ENCODE measurements at places on chromosomes 1 and 21.
A peak's percentile ranks its signal among the peaks of the same experiment; 100 is the strongest.

- DNase-seq, result peak; percentile 59
These were observed 11.3 kb upstream of the BMP8B start for GRCh38 chr1:39799770-39800470.

DNA sequence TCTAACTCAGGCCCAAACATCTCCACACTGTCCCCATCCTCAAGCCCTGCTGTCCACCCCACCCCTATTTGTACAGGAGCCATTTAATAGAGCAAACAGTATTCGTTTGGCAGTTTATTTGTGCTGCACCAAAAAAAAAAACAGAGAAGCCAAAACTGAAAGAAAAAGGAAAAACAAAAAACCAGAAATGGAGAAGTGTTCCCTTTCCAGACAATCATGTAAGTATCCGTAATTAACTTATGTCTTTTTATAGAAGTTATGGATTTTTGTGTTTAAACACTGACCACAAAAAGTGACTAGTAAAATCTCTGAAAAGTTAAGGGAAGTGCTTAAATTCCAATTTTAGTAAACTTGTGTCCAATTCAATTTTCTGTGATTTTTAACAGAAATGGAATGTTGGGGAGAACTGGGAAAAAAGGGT lies 40.4 kb upstream of the ZBTB18 start:
- DNase-seq, result no peak

- DNase-seq, result no peak
These were observed 7.4 kb downstream of the DSCAM start for GRCh38 chr21:40839521-40839920.

DNA sequence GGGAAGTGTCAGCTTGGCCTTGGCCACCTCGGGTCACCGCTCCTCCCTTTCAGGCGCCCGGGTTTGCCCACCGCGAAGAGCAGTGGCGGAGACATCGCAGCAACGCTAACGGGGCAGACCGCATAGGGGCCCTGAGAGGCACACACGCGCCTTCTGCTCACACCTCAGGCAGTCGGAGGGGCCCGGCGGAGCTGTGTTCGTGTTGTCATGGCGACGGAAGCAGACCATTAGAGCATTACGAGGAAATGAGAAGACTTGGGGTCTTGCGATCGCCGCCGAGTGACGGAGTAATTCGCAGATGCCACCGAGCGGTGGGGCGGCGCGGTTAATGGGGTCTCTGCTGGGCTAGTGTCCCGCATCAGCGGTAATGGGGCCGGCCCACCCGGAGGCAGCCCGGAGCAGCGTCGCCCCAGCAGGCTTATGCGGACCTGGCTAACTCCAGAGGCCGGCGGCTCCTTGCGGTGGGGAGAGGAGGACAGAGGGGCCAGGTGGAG lies 144.1 kb downstream of the TNR start:
- no peak for DNase-seq

DNA sequence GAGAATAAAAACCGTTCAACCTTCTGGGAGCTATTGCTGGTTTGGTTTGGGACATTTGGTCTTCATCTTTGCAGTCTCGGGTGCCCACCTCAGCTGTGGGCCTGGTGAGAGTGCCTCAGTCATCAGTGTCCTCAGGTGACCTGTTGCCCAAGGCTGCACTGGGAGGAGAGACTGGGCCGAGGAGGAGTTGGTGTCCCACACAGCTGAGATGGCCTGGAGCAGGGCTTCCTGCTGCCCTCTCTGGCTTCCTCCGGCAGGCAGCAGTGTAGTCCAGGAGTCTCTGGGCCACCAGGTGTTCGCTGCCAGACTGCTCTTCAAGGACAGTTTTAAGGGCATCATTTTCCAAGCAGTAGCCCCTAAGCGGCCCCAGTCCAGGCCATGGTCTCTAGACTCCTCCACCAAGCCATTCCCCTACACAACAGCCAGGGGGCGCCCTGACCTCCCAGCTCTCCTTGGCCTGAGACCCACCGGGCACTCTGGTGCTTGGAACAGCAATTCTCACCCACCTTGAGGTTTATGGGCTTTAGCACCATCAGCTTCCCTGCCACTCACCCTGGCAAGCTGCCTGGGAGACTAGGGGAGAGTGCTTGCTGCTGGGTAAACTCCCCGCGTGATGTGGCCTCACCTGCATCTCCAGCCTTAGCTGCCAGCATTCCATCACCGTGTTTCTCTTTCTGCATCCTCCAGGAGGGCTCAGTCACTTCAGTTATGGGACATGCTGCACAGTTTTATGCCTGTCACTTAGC lies 9.1 kb upstream of the SYTL1 start:
- DNase-seq, result peak; percentile 32

DNA sequence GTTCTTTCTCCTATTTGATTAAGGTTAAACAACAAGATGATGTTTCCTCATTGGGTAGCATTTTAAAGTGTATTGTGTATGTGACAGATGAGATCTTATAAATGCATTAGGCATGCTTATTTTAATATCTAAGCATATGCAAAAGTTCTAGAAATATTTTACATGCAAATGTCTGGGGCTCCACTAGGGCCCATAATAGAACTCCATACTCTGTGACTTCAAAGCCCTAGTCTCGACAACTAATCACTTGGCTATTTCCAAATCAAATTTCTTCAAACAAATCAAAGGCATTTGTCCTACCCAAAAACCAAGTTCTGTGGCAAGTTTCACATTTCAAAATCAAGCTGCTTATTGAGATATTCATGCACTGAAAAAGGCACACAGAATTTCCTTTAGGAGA lies 385.6 kb upstream of the ST6GALNAC5 start:
- DNase-seq, result no peak

- peak; percentile 78 for DNase-seq
These were observed 25.3 kb downstream of the A3GALT2 start for GRCh38 chr1:33295450-33296081.

DNA sequence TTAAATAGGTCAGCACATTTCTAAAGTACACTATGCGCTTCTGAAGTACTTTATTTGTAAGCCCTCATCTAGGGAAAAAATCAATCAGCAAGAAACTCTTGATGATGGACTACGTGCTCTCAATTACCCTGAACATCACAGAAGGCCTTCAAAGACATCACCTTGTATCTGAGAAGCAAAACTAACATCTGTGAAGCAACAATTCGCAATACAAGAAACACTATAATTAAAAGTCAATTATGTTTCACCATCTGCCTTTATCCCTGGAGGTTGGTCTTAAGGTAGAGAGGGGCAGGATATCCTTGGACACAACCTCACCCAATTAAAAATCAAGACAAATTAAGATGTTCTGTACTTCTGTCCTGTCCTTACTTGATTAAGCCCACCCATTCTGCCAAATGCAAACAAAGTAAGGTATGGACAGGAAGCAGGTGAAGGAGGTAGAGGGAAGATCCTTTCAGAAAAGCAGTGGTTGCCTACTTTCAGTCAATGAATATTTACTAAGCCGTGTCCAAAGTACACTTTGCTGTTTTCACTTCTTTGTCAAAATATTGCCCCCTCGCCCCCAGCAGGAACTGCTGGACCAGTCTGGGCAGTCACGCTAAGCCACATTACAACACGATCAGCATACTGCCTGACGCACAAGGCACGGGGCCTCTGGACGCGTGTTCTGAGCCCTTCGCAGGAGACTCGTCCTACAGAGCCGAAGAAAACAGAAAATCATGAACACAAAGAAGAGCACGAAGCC lies 887 bp downstream of the SLC19A2 start:
- DNase-seq, result peak; percentile 13

DNA sequence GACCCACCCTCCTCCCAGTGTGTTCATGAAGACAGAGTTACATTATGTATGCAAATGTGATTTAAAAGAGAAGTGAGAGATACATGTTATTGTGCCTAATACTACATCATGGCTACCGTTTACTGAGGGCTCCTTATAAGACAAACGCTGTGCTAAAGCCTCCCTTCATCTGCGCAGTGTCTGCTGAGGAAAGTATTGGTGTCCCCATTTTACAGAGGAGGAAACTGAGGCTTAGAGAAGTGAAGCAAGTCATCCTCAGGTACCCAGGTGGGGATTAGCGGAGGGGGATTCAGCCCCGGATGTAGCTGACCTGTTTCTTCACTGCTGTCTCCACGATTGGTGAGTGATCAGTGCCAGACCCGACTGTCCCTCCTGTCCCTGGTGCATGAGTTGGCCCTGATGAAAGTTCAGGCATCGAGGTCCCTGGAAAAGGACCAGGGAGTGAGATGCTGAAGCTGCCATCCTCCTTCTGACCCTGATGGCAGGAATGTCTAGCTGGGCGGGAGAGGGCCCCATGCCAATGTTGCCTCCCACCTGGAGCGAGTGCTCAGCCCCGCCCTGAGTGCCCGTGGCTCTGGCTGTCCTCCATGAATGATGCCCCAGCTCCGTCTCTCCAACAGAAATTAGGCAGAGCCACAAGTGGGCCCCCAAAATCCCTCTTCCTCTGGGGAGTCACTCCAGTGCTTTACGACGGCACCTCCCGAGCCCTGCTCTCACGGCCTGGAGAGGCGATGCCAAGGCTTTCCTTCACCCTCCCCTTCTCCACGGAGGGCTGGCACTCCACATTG lies 204.7 kb downstream of the KAZN start:
- DNase-seq, result no peak

DNA sequence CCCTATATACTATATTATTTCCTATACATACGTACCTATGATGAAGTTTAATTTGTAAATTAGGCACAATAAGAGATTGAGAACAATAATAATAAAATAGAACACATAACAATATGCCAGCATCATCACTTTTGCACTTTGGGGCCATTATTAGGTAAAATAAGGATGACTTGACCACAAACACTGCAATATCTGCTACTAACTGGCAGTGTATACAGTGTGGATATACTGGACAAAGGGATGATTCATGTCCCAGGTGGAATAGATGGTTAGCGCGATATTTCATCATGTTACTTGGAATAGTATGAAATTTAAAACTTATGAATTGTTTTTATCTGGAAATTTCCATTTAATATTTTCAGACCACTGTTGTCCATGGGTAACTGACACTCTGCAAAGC lies 35.4 kb upstream of the TXLNA start:
- DNase-seq, result no peak

DNA sequence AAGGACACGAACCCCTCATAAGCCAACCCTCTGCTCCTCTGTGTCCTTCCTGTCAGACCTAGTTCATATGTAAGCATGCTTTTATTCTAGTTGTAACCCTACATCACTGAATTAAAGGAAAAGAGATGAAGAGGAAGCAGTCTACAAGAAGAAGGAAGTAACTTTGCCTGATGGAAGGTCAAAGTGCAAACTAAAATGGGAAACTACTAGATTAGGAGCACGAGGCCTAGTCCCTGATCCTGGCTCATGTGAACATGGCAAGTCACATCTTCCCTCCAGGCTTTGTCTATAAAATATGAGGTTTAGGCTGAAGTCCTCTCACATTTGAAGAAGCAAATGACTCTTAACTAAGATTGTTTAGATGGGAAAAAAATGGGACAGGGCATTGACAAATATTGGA lies 13.2 kb downstream of the ZMYND12 start:
- no peak for DNase-seq

- DNase-seq, result no peak
These were observed 47.0 kb downstream of the SERINC2 start for GRCh38 chr1:31460027-31460426.

DNA sequence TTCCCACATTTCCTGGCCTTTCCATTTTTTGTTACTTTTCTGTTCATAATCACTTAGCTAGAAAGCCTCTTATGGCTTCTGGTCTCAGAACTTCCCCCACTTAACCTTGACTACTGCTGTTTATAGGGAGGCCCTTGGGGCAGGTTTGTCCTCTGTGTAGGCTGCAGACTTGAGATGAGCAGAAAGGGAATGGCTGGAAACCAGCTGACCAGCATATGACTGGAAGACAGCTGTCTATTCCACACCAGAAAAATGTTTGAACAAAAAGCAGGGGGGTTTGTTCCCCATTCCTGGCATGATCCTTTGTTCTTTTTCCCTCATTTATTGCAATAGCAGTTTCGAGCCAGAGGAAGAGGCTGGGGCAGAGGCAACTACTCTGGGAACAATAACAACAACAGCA lies 4.9 kb upstream of the SH3D21 start:
- DNase-seq, result no peak

Data from stimulated activated naive CD4-positive, alpha-beta T cell treated with Interleukin-2 at 50 U/mL for 16 hours (primary cell).